ENCODE measurements at places on chromosomes 7 and 10.

DNA sequence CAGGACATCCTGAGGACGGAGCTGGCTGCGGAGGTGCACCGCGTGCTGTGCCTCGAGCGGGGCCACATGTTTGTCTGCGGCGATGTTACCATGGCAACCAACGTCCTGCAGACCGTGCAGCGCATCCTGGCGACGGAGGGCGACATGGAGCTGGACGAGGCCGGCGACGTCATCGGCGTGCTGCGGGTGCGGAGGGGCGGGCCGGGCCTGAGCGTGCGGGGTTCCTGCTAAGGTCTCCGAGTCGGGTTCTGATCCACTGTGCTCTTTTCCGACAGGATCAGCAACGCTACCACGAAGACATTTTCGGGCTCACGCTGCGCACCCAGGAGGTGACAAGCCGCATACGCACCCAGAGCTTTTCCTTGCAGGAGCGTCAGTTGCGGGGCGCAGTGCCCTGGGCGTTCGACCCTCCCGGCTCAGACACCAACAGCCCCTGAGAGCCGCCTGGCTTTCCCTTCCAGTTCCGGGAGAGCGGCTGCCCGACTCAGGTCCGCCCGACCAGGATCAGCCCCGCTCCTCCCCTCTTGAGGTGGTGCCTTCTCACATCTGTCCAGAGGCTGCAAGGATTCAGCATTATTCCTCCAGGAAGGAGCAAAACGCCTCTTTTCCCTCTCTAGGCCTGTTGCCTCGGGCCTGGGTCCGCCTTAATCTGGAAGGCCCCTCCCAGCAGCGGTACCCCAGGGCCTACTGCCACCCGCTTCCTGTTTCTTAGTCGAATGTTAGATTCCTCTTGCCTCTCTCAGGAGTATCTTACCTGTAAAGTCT, 10.4 kb downstream of the ATG9B start:
- DNase-seq: peak; percentile 93

DNA sequence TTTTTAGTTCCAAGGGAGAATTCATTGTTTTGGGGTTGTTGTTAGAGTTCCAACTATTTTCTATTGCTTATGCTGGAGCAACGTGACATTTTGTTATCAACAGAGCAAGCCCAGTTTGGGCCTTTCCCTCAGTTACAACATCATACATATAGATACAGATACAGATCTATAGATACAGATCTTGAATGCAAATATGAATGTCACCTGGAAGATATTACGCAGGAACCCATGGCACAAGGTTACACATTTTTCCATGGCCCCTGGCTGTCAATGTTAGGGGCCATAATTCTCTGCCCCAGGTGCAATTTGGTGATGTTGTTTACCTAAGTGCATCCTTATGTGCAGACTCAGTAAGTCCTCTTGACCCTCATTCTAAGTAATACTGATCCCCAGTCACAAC, 3.6 kb upstream of the PODXL start:
- DNase-seq: no peak

DNA sequence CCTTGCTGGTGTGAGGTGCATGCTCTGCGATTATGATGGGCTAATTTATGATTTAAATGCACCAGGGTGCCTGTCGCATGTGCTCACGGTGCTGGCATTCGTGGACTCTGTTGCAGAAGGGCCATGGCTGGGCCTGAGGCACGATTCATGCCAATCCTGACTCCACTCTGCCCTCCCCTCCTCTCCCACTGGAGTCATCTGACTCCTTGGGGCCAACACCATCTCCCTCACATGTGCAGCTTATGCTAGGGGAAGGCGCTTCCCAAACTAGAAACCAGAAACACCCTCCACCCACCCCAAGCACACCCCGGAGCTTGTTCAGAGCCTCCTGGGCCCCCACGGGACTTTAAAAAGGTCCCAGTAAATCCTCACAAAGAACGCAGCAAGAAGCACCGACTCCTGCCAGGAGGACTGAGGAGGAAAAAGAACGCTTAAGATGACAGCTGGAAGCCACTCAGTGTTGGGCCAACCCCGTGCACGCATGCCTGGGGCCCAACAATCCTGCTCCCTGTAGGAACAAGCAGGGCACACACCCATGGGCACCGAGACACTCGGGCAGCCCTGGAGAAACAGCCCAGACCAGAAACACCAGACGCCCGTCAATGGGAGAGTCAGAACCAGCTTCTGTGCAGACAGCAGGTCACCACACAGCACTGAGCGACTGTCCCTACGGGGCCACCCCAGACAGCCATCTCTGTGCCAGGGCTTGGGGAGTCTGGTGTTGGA, 14.1 kb downstream of the BRI3 start:
- no peak for DNase-seq

DNA sequence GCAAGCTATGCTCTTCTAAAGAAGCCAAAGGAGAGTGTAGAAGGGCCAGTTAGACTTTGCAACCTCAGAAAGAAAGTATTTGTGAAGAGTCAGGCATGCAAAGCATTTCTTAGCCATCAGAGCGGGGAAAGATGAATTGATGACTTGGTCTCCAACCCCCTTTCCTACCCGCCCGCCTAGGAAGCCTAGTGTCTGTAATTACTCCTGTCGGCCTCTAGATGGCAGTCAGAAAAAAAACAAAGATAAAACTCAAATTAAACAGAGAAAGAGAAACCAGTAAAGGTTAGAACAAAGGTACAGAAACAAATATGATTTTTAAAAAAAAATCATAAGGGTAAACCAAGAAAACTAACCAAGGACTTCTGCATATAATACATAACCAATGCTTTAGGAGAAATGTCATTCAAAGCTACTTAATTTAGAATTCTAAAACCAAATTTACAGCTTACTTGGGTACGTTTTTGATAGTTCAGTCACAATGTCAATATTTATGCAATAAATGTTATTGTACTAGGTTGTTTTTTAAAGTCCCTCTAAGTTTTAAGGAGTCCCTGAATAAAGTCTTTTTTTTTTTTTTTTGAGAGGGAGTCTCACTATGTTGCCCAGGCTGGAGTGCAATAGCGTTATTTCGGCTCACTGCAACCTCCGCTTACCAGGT, 97.6 kb downstream of the LYZL1 start:
- peak; percentile 39 for DNase-seq

DNA sequence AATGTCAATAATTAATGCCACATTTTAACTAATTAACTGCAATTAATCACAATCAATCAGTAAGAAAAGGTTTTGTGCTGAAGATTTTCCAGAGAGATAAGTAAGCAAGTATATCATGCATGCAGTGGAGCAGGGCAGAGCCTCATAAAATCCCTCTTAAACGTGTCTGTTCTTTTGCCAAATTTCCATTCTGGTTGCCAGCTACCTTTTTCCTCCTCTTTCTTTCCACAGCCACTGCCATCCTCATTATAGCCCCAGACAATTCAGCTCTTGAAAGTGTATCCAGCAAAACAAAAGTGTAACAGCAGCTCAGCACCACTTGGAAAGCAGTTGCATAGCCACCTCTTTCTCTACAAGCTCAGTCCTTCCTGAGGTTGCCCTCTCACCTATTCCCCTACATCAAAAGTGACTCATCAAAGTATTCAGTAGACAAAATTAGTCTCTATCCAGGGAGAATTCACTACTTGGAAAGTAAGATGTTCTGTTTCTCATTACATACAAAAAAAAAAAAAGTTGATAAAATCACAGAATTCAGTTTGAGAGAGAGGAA, 26.9 kb upstream of the EPHB6 start:
- no peak for DNase-seq

GRCh38 chr7:2104107-2104710, 128.5 kb downstream of the MAD1L1 start:
- peak; percentile 82 for DNase-seq

DNA sequence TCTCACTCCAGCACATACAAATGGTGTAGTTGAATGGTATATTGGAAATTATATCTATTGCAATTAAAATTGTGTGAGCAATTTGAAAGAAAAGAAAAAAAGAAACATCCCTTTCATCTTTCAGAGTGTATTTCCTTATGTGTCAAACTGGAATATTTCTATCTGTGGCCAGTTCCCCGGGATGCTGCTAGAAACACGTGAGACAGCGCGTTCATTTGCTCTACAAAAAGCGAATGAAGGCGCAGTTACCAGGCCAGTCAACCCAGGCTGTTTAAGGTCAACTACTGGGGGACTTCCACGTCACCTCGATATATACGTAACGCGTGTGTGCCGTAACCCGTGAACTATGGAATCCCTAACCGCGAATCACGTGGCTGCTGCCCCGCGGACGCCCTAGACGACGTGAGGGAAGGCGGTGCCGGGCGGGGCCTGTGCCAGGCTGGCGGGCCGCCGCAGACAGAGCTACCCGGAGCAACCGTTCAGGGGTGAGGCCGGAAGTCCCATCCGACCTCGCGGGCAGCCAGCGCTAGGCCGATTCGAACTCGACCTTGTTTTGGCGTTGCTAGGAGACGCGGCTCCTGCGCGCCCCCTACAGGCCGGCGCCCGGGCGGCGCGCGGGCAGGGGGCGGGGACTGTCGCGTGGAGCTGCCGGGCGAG, 1.1 kb upstream of the ARL4A start:
- DNase-seq: peak; percentile 96

- no peak for DNase-seq
These were observed 2.2 kb downstream of the GSAP start for GRCh38 chr7:77413861-77414424.

DNA sequence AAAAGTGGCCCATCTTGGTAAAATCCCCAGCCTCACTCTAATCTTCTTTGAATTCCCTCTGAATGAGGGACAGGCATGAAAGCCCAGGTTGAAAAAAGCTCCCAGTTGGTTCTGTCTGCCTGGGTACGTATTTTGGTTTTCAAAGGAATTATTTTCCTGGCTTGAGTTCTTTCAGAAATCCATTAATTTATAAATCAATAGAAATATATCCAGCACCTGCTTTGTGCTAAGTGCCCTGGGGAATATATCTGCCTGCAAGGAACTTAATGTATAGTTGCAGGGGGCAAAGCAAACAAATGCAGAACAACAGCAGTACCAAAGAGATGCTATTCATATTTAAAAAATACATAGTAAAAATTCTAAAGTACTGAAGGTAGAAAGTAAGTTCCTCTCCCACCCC, 362.7 kb downstream of the REEP3 start:
- no peak for DNase-seq

DNA sequence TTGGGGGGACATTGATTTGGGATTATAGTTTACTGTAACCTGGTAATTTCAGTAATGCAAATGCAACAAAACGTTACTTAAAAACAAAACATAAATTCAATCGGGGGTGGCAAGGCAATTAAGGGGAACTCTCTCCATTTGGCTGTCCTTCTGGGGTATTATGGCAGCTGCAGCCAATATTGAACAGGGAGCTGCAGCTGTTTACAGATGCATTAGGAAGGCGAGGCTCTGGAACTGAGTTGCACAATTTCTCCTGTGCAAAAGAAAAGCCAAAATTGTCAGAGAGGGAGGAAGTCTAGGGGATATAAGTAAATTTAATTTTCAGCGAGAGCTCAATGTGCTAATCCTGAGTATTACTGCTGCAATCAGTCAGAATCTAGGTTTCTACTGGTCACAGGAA, 36.1 kb downstream of the NEUROD6 start:
- DNase-seq: no peak

- DNase-seq: no peak
These were observed 955.7 kb upstream of the ZNF722 start for GRCh38 chr7:63042730-63043511.

GRCh38 chr10:12637649-12638048, 288.3 kb downstream of the CAMK1D start:
- no peak for DNase-seq

GRCh38 chr7:71626206-71626605, 494.3 kb downstream of the GALNT17 start:
- DNase-seq: no peak

DNA sequence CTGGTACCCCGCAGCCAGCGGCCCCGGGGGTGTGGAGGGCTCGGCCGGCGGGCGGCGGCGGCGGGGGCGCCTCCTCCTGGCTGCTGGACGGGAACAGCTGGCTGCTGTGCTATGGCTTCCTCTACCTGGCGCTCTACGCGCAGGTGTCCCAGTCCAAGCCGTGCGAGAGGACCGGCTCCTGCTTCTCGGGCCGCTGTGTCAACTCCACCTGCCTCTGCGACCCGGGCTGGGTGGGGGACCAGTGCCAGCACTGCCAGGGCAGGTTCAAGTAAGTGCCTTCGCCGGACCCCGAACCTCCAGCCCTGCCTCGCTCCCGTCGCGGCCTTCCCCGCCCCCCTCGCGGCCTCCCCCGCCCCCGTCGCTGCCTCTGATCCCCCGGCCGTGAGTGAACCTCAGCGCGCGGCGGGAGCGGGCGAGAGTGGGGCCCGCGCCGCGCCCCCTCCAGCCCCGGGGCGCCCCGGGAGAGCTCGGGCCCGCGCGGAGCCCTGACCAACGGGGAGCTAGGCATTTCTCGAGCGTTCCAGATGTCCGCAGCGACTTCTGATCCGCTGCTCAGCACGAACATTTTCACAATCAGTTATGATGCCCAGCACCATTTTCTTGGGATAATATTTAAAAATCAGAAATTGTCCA, 727 bp downstream of the ATRNL1 start:
- no peak for DNase-seq

- DNase-seq: peak; percentile 7
These were observed 17.8 kb downstream of the CELF2 start for GRCh38 chr10:11035301-11035991.

DNA sequence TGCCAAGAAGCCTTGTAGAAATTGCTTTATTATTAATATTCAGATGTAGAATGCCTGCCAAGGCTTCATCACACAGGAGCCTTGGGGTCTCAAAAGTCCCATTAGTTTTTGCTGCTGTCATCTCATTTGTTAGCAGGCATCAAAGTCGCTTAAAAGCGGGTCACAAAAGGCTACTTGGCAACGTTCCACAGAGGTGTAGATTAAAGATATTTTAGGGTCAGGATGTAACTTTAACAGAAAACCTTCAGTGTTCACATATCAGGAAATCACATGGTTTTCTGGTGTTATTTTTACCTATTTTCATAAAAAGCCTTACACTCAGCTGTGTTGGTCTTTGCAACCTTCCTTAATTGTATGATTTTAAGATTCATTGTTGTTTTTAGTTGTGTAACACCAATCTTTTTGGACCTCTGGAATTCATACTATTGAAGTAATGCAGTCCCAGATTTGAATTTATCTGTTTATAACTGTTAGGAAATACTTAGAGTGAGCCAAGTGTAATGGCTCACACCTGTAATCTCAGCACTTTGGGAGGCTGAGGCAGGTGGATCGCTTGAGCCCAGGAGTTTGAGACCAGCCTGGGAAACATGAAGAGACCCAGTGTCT, 65.3 kb downstream of the TET1 start:
- DNase-seq: no peak

- DNase-seq: no peak
These were observed 269.1 kb upstream of the FZD8 start for GRCh38 chr10:35911233-35911632.

DNA sequence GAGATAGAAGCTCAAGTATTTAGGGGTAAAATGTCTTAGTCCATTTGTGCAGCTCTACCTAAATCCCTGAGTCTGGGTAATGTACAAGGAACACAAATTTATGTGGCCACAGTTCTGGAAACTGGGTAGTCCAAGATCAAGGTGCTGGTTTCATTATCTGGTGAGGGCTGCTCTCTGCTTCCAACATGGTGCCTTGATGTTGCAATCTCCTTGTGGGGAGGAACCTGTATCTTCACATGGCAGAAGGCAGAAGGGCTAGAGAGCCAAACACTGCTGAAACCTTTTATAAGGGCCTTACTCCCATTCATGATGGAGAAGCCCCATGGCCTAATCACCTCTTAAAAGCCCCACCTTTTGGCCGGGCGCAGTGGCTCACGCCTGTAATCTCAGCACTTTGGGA, 8.7 kb upstream of the BAZ1B start:
- DNase-seq: no peak

- DNase-seq: no peak
These were observed 166.1 kb upstream of the TCERG1L start for GRCh38 chr10:131477457-131478121.

Data from activated CD4-positive, alpha-beta T cell treated with anti-CD3 and anti-CD28 coated beads, Interleukin-2, amount 50 U/mL, for 16 hours (primary cell).